Glutamatergic neuron (in vitro differentiated cells): ENCODE measurements at places on chromosomes 5 and 9.

DNA sequence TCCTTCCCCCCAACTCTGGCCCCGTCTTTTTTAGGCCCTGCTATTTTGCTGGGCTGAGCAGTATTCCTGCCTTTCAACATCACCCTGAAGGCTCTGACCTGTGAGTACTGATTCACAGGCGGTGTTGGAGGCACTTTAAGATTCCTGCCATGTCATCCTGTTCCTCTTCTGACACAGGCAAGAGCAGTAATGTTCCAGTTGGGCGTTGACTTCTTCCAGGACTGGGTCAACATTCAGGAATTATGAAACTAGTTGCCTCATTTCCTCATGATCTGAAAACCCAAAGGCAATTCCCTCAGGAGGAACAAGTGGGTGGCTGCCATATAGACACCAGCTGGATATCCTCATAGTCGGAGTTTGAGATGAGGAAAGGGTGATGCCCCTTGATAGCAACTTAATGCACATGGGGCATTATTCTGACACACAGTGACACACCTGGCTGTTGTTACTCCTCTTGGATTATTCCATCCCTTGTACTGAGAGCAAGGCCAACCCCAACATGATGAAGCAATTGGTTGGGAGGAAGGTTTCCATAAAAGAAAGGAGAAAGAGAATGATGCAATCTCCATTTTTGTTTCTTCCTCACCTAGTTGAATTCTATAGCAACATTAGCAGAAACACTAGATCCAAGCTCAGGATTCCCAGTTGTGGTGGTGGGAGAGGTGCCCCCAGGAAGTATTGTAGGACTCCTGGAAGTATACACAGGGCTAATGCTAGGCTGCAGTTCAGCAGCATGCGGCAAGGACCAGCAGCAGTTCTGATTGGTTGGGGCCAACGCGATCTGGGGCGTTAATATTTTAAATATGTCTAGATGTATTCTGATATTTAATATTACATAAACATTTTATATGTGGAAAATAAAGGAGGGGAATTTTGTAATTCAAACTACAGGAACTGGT is 19.6 kb upstream of the GLRX start:
- DNase-seq = no peak

GRCh38 chr5:138651767-138652117 is 76.5 kb upstream of the HSPA9 start:
- no peak for DNase-seq

GRCh38 chr5:136260656-136261055 is 67.7 kb upstream of the SMIM32 start:
- DNase-seq = no peak

DNA sequence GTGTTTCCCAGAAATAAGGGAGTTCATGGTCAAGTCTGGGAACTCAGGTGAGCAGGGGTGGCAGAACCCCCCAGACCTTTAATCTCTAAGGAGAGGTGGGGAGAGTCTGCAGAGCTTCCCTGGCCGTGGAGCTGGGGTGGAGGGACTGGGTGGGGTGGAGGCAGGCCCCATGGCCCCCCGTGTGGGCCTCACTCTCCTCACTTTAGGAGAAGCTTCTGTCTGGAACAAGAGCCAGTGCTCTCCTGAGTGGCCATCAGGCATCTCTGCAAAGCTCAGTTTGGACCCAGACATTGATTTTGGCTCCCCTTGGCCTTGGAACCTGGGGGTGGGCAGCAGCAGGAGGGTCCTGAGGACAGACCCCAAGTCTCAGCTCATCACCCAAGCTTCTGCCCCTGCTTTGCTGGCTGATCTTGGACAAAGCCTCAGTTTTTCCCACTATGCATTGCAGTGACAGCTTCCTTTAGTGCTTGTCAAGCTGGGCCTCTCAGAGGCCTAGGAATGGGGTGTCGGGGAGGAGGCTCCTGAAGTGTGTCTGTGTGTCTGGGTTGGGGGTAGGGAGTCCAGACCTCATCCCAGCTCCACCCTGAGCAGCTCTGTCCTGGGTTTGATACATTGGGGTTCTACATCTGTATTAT is 3.5 kb upstream of the GBGT1 start:
- no peak for DNase-seq

GRCh38 chr9:34629491-34629808 is 584 bp upstream of the ARID3C start:
- no peak for DNase-seq

- DNase-seq = no peak
Measured at GRCh38 chr5:80346055-80346454, 26.3 kb downstream of the SPZ1 start.

GRCh38 chr5:57033103-57033502 is 81.2 kb upstream of the MIER3 start:
- no peak for DNase-seq

DNA sequence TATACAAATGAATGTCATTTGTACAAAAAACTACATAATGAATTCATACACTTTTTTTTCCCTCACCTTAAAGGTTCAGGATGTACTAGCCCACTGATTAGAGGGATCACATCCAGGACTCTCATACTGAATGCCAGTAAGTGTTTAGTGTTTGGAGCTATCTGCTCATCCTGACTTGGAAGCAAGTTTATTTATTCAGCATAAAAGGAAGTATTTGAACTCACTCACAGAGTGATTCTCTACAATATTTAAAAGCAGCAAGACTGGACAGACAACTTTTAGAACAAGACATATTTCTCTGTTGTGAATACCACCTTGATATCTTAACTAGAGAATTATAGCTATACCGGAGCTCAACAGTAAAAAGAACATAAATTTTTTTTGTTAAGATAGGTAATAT is 14.8 kb upstream of the IQGAP2 start:
- no peak for DNase-seq

DNA sequence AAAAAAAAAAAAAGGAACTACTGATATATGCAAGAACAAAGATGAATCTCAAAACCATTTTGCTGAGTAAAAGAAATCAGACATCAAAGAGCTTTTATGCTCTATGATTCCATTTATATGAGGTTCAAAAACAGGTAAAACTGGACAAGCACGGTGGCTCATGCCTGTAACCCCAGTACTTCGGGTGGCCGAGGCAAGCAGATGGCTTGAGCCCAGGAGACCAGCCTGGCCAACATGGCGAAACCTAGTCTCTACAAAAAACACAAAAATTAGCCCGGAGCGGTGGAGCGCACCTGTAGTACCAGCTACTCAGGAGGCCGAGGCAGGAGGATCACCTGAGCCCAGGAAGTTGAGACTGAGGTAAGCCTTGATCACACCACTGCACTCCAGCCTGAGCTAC is 7.8 kb downstream of the PTBP3 start:
- DNase-seq = no peak

DNA sequence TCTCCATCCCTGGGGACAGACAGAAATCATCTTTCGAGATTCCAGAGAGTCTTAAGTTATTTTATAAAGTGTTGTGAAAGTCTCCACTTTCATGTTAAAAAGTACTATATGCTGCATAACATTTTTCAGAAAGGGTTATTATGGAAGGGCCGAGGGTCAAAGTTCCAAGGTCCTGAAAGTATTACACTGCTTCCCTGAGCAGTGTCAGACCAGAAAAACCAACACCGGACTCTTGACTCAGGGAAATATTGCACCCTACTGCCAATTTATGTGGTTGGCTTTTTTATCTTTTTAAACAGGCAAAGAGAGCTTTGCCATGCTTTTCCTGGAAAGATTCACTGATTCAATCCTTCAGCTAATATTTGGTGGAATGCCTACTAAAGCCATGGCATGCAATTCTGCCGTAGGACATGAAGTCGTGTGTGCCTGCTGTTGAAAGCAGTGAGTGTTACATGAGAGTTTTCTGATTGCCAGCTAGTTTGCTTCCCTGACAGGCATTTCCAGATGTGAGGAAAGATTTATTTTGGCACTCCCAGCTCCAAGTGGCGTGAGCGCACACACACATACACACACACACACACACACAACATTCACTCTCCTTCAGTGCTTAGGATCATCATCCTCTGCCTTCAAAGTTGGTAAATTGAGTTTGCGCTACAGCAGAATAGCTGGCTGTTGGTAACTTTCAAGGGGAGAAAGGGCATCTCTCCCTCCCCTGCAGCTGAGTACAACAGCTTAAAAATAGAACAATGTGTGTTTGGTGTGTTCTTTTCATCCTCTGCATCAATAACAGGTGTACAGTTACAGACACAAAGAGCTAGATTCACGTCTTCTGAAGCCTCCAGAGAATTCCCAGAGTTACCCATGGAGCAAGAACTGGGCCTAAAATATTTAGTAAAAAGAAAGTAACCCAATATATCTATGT is 45.6 kb downstream of the SLC1A3 start:
- no peak for DNase-seq

GRCh38 chr9:110334871-110335270 is 2.8 kb downstream of the TXNDC8 start:
- no peak for DNase-seq

DNA sequence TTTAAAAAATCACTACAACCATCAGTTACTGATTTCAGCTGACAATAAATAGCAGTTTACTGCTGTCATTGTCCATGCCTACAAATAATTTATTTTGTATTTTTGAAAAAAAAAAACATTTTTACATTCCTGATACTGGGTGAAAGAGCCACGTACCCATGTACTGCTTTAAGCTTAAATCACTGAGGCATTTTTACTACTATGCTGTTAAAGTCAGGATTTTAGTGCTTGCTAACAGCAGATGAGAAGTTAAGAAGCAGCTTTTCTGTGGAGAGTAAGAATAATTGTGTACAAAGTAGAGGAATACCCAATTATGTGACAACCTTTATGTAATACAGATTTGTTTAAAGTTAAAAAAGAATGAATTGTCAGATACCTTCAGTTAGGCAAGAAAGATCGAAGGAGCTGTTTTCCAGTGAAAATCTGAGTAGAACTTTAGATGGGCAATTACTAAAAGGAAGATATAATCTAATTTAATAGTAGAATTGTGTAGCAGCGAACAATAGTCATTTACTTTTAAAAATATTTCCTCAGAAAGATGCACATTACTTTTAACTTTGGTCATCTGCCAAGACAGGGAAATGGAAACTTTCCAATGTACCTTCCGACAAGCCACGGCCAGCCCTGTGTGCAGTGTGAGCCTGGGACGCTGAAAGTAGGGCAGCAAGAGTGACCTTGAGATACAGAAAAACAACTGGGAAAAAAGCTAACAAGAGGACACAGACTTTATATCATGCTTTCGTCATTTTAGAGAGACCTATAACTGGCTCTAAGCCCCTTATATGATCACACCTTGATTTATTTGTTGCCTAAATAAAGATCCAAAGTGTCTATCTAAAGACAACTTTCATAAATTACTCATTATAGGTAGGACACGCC is 39.9 kb downstream of the RHOBTB3 start:
- no peak for DNase-seq

GRCh38 chr5:115297031-115297430 is 577 bp upstream of the CCDC112 start:
- DNase-seq = no peak
